ENCODE measurements at places on chromosomes 6 and 20.

DNA sequence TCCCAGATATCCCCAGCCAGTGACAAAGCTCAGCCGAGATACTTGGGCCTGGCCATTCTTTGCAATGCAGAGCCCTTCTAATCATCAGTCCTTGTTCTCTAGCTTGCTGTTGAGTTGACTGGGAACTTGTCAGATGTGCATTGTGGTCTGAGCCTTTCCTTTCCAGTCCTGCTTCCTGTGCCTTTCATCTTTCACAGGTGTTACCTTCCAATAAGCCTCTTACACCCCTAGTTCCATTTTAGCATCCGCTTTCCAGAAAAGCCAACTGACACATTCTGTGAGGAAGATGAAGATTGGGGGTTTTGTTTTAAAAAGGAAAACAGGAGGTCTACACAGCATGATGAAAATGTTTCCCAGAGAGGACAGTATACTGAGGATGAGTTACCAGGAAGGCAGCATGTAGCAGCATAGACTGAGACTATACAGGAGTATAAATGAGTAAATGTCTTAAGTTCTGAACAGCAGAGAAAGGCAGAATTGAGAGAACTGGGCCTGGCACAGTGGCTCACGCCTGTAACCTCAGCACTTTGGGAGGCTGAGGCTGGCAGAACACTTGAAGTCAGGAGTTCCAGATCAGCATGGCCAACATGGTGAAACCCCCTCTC lies 5.6 kb upstream of the CEP85L start:
- DNase-seq: no peak

DNA sequence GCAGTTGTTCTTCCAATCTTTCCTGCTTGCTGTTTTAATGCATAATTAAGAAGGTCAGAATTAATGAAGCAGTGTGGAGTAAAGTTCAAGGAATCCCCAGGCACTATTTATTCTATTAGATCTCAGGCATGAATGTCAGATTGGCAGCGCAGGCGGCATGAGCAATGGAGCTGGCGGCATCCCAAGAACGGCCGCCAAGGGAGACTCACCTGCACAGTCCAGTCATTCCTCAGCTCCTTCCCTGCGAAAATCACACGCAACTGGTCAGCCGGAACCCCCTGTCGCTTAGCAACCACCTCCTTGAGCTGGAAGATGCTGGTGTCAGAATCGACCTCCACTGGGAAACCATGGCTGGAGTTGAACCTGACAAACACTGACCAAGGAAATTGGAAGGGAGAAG lies 284.5 kb downstream of the PRKN start:
- no peak for DNase-seq

- no peak for DNase-seq
These were observed 21.3 kb upstream of the CST1 start for GRCh38 chr20:23772074-23772473.

- no peak for DNase-seq
These were observed 78.1 kb downstream of the HFE start for GRCh38 chr6:26165261-26165790.

- DNase-seq: no peak
These were observed 477.8 kb downstream of the HACE1 start for GRCh38 chr6:104381907-104382306.

DNA sequence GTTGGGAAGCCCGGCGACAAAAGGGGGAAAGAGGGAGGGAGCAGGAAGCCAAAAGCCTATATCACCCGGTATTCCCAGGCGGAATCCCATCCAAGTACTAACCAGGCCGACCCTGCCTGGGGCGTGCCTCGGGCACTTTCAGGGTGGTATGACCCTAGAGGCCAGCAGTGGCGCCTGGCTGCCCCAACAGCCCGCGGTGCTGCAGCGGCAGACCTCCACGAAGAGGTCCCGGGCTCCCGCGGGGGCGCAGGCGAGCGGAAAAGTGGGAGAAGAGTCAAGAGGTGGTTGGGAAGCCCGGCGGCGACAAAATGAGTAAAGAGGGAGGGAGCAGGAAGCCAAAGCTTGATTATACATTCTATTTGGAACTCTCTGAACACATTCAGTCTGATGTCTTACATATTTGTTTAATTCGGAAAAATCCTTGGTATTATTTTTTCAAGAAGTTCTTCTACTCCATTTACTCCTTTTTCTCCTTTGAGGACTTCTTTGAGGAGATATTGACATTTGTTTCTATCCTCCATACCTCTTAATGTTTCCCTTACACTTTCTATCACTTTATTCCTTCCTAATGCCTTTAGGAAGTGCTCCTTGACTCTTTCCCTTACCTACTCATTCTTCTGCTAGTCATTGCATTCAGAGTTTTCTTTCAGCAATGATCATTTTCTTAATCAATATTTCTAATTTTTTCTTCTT lies 11.5 kb downstream of the TREML4 start:
- no peak for DNase-seq
